ENCODE measurements at places on chromosomes 7 and 10.

- DNase-seq, result no peak
Measured at GRCh38 chr7:27141137-27141922, 2.2 kb downstream of the HOXA5 start.

- DNase-seq, result no peak
Measured at GRCh38 chr10:129850790-129851189, 113.3 kb downstream of the EBF3 start.

- no peak for DNase-seq
Measured at GRCh38 chr10:21757185-21757901, 223.3 kb downstream of the MLLT10 start.

- DNase-seq, result no peak
Measured at GRCh38 chr7:66919304-66919703, 1.7 kb upstream of the TMEM248 start.

GRCh38 chr10:14570800-14571199, 203.9 kb downstream of the FAM107B start:
- DNase-seq, result no peak

- no peak for DNase-seq
Measured at GRCh38 chr7:2728316-2729030, 40.5 kb downstream of the AMZ1 start.

- DNase-seq, result no peak
Measured at GRCh38 chr7:112788778-112789343, 1.3 kb downstream of the TMEM168 start.

DNA sequence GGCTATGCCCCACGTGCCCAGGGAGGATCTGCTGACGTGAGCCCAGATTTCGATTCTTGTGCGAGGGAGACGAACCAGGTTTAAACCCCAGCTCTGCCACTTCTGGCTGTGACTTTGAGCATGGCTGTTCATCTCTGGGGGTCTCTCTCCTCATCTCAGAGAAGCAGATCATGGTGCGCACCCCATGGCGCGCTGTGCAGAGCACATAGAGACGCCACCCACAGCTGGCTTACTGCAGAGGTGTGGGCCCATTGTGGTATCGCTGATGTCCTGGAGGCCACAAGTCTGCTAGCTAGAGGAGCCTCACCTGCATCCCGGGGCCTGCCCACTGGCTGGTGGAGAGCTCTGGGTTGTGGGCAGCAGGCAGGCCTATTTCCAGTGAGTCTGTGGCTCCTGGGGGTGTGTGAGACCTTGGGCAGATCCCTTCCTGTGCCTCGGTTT, 140.5 kb downstream of the LHPP start:
- DNase-seq, result no peak

DNA sequence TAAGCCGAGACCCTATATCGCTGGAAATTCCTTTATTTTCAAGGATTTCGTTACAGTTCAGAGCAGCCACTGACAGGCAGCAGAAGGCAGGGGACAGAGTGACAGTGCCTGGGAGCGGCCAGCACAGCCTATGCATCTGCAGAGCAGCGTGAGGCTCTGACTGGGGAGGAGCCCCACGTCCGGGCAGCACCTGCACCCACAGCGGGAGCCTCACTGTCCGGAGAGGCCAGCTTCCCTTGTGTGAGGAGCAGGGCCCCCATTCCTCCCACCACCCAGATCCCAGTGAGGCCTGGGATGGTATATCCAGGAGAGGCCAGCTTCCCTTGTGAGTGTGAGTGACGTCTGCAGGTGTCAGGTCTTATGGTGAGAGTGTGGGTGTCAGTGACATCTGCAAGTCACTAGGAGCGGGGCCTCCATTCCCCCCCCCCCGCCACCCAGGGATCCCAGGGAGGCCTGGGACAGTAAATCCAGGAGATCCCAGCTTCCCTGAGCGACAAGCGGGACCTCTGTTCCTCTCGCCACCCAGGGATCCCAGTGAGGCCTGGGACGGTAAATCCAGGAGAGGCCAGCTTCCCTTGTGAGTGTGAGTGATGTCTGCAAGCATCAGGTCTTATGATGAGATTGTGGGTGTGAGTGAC, 259.1 kb downstream of the PTPRN2 start:
- DNase-seq, result no peak

- DNase-seq, result no peak
Measured at GRCh38 chr7:2631946-2632732, at the start of gene TTYH3. TSS of gene TTYH3 (plus strand) at chr7:2631986. CDS start at chr7:2632156, 170 bp downstream.

DNA sequence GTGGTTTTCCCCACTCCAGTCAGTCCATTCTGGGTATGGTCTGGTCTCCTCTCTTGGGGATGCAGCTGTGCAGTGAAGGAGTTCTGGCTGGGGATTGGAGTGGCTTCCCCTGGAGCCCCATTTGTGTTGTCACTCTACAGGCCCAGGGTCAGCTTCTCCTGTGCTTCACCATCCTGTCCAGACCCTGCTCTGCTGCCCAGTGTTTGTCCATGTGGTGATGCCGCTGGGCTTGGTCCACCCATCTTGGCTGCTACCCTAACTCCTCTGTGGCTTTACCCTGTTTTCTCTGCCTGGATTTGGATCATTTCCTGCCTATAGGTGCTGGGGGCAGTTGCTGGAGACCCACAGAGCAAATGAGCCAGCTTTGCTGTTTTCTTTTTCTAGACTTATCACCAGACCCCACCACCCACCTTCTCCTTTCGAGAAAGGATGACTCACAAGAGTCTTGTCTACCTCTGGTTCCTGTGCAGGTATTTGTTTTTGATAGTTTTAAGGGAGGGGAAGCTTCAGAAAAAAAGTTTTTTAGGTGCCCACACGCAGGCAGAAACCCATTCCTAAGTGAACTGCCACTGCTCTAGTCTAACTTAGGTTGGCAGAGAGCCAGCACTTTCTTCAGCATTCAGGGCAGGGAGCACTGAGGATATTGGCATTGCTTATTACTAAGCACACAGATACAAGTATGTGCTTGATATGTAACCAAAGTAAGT, 8.5 kb downstream of the ZDHHC16 start:
- DNase-seq, result no peak

DNA sequence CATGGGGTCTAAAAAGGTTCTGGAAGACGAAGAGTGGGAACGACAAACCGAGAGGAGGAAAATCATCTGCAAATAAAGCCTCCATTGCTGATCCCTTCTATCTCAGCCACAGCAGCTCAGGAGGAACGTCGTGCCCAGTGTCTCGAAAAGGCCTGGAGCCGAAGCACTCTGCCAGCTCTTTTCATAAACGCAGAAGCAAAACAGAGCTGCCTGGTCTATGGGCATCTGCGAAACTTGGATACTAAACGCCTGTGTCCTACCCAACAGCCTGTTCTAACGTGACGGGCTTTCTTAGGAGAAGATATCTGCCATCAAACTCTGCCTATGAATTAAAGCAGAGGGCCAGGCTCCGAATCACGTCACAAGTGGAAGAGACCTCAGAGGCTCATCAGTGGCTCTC, 68.7 kb downstream of the GNA12 start:
- DNase-seq, result no peak

GRCh38 chr10:7082967-7083366, 327.9 kb downstream of the SFMBT2 start:
- DNase-seq, result no peak

- DNase-seq, result no peak
Measured at GRCh38 chr10:20088061-20088701, 271.9 kb downstream of the PLXDC2 start.

DNA sequence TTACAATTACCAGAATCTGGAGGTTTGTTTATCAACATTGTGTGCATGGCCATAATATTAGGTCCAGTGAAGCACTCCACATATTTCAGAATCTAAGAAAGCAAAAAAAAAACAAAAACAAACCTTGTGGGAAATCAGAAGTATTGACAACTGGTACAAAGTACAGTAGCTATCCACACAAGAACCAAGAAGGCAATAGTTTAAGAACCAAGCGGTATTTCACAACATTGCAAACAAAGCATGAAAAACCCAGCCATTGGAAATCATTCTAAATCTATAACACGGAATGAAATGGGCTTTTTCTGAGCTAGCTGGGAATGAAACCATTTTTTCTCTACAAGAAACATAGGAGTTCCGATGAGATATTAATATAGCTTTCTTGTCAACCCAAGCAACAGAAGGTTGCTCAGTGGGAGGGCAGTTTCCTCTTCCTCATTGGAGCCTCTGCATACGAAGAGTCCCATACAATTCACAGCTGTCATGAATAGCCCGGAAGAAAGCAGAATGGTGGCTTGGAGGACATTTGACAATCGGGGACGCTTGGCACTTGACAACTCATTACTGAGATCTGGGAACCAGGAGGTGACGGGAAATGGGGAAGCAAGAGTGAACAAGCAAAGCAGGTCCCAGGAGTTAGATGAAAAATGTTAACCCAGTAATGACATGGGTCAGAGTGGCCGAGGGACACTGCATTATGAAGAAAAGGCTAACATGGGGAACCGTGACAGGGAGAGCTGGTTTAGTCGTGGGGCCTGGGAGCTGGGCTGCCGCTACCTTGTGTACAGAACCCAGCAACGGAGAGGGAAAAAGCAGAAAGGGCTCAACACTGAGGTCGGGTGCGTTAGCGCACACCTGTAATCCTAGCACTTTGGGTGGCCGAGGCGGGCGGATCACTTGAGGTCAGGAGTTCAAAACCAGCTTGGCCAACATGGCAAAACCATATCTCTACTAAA, 7.8 kb downstream of the PHYH start:
- no peak for DNase-seq

DNA sequence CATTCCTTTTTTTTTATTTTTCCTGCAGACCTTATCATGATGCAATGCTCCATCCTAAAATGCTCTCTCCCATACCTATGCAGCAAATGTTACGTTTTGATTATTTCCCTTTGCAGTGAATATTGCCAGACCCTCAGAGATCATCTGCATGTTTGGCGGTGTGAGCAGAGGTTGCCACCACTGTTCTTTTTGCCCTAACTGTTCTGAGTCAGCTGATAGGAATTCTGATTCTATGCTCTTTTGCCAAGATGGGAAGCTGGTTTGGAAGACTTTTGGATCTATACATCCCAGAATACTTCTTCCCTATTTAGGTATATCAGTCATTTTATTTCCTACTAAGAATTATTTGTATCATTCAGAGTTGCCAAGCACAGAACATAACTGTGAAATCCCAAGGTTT, 130.5 kb downstream of the KLF6 start:
- no peak for DNase-seq

DNA sequence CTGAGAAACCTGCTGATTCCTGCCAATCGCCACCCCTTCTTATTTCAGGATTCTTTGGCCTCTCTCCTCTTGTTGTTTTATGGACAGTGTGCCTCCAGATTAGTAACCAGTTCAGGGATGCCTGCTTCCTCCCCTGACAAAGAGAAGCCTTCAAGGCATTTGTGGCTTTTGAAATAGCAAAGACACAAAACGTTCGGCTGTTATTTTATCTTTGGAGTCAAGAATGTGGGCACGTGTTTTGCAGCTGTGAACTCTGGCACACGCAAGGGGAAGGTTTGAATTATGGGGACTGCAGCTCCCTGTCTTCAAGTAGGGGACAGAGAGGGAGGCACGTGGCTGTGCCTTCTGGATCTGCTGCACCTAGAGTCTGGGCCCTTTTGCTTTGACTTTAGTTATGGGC, 157.9 kb upstream of the GRB10 start:
- no peak for DNase-seq

GRCh38 chr7:143013473-143013872, 13.5 kb downstream of the OR9A2 start:
- no peak for DNase-seq

DNA sequence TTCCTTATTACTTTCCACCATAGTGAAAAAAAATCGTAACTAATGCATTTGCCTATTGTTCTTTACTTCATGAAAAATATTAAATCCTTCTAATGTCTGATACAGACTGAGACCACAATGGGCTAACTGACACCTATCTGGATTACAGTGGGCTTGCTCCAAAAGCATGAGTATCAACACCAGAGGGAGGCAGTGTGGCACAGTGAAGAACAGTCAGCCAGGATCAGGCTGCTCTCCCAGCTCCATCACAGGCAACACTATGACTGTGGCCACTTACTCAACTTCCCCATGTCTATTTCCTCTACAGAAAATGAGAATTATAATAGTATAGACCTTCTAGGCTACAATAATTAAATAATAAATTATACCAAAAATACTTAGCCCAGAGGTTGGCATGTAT, 97.2 kb downstream of the SLC25A13 start:
- DNase-seq, result no peak

- no peak for DNase-seq
Measured at GRCh38 chr10:124999433-125000365, 57.8 kb downstream of the ZRANB1 start.

Data from COR-L47 (cell line).